ENCODE measurements at places on chromosomes 1 and 21.

GRCh38 chr1:101820071-101820470 is 176.7 kb downstream of the OLFM3 start:
- peak; percentile 10 for DNase-seq

DNA sequence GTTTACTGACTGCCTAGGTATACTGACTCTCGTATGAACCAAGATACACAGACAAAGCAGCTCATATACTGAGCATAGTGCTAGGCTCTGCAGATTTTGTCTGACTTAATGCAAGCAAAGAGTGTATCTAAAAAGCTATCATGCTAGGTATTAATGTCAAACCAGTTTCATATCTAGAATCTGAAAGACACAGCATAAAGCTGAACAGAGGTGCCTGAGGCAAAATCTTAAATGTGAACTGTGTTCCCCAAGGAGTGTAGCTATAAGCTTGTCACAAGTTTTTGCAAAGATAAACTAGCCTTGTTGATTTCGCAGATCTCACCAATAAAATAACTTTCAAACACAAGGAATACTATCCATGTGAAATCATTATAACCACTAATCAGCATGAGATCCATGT is 18.1 kb downstream of the JAK1 start:
- no peak for DNase-seq

DNA sequence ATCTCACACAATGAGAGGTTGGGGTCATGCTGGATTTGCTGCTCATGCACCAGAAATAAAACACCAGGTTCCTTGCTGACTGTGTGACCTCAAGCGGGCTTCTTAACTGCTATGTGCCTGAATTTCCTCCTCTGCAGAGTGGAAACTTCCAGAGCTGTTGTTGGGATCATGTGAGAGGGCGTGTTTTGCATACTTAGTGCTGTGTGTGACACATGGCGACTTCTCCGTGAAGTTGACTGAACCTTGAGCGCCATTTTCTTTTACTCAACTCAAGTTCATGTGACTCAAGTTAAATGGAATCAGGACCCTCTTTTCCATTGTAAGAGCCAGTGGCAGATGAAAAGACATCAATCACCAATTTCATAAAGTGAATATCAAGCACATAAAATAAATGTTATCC is 224.0 kb downstream of the KIF26B start:
- DNase-seq = no peak

- DNase-seq = no peak
Observed at GRCh38 chr1:215418876-215419447, 148.1 kb upstream of the KCTD3 start.

DNA sequence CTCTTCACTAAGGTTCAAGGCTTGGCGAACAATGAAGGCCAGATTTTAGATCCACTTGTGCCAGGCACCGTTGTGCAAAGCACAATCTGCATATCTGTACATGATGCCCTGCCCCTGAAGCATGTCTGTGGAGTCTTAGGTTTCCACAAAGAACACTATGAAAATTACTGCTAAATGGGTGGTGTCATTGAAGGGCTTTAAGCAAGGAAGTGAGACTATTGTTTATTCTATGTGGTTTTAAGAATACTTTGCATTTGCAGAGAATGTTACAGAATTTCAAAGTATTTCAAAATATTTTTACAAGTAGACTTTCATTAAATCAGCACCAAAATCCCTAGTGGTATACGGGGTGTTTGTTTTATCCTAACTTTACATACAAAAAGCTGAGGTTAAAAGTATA is 8.8 kb downstream of the TSEN15 start:
- DNase-seq = no peak

DNA sequence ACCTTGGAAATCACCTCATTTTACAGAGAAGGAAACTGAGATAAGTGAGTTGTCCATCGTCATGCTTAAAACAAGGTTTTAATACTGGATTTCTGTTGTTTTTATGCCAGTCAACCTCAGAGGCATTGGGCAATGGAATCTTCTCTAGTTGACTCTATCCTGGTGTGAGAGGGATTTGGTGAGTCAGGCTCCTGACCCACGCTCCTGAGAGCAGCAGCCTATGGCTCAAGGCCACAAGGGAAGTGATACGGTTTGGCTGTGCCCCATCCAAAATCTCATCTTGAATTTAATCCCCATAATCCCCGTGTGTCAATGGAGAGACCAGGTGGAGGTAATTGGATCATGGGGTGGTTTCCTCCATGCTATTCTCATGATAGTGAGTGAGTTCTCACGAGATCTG is 90.1 kb downstream of the TLR5 start:
- DNase-seq = no peak

DNA sequence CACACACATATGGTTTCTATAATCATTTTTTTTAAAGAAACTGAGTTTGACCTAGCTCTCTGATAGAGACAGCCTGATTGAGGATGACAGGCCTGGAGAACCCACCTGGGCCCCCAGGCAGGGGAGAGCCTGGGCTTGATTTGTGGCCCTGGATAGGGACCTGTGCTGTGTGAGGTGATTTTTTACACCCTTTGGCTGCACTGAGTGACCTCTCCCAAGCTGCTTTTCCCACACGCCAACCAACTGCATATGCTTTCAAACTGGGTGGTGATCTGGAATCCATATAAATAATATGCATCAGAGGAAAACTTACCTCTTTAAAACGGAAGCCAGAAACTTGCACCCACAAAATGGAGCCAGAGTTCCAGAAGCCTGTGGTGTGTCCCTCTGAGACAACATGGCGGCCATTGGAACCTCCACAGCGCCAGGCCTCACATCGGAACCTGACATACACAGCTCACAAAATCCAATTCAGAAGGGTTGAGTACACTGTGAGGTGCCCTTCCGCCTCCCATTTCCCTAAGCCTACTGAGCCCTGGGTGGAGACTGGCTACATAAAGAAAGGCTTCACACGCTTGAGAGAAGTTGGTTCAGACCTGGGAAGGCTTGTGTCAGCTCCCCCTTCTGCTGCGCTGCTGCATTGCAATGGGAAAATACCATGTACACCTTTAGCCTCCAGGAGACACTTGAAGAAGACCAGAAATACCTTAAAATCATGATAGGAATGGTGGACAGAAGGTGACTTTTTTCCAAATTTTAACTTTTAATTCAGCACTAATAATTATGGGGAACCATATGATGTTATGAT is 160.7 kb downstream of the HHIPL2 start:
- no peak for DNase-seq

- no peak for DNase-seq
Observed at GRCh38 chr1:214880956-214881355, 201.6 kb upstream of the KCNK2 start.

DNA sequence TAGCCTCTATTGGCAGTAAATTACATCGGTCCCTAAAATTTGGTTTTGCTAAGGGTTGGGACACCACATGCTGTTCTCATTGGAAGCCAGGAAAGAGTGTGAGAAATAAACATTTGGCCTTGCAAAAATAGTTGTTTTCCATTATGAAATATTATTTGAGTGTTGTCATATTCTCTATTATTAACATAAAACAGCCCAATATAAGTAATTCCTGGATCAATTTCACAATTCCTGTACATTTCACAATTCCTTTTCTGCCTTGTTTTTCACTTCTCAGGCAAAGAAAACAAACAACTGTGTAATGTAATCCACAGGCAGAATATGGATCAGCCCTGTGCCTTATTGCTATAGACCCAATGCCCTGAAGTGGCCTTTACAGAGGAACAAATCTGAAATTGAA is 40.5 kb downstream of the C1orf87 start:
- no peak for DNase-seq

- no peak for DNase-seq
Observed at GRCh38 chr1:156845055-156845952, 13.6 kb downstream of the INSRR start.

All from SHP77 (cell line).